ENCODE measurements at places on chromosomes 6 and 20.

- H3K27me3 ChIP-seq = no peaks in the 10 kb centered on the region
- no peaks in the 10 kb centered on the region for H3K36me3 ChIP-seq
- no peaks in the 10 kb centered on the region for H3K4me1 ChIP-seq
- no peak overlapping the region for H3K27ac ChIP-seq
- DNase-seq = no peak
These were observed 21.4 kb downstream of the PCSK2 start for GRCh38 chr20:17248224-17248623.

DNA sequence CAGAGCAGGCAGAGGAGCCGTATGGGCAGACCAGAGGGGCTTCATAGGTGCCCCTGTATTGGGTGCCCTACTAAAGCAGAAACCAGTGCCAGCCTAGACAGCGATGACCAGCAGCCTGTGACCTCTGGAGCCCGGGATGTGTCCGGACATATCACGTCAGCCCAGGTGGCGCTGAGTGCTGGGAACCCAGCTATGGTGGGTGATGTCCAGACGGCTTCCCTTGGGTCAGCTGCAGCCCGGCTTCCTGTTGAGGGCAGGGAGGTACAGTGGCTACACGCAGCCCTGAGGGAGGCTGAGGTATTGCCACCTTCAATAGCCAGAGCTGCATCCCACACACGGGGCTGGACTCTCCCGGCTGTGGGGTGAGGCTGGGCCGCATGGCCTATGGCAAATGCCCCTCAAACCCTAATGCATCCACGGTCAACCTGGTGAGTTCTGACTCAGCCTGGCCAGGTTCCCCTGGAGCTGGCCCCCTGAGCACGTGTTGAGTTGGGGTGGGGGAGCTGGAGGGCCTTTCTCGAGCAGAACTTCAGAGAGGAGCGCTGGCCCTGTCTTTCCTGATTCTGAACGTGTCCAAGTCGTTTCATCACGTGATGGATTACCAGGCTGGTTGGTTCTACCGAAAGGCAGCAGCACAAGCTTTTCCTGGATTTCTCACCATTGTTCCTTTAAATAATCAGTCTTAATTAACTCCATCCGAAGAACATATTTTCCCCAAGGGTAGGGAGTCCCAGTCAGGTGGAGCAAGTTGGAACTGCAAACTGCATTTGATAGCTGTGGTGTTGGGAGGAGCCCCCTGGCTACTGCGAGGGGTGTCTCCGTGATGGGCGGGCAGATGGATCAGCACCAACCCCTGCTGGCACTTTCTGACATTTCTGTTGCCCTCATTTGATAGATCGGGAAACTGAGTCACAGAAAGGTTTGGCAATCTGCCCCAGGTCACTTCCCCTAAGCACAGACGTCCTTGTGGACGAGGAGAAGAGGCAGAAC is 7.1 kb upstream of the MYT1 start:
- peaks cover 39% of the 10 kb centered on the region for H3K27me3 ChIP-seq
- no peak overlapping the region for H3K4me3 ChIP-seq
- H3K36me3 ChIP-seq = no peaks in the 10 kb centered on the region
- no peaks in the 10 kb centered on the region for H3K4me1 ChIP-seq
- no peak overlapping the region for H3K27ac ChIP-seq
- no peak for DNase-seq

DNA sequence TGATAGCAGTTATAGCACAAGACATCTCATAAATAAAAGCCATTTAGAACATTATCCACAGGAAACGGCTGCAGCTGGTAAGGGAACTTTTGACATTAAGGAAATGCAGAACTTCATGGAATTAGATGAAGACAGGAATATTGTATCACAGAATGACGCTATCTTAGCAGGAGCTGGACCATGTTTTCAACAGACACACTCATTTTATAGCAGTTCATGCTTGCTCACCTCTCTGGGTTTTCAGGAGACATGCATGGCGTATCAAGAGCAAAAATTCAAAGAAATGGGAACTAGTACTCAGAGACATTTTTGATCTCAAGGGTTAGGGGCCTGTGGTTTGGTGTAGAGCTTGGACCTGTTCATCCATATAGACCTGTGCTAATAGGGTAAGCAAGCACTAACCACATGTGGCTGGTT is 125.0 kb downstream of the FYN start:
- no peak overlapping the region for H3K4me3 ChIP-seq
- H3K36me3 ChIP-seq = no peaks in the 10 kb centered on the region
- no peak overlapping the region for H3K27ac ChIP-seq
- DNase-seq = no peak

DNA sequence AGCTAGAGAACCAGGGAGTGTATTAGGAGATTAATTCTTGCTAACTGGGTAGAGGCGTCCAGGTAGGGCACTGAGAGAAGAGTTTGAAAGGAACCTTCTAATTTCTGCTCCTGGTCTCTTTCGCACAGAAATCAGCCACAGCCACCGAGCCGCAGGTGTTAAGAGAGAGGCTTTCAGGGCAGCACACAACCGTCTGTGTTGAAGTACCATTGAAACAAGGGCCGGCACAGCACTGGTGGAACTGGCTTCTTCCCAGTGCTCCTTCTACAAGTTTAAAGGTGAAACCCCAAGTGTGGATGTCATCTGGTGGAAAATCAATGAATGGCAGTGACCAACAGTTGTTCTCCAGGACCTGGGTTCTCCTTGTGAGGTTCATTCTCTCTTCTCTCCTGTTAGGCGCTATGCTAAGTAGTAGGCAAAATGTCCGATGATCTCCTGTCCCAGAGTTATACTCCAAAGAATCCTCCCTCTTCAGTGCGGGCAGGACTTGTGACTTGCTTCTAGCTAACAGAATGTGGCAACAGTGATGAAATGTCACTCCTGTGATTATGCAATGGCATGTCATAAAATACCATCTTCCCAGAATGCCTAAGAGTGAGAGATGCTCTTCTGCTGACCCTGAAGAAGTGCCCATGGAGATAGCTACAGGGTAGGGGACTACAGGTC is 15.0 kb upstream of the RIN2 start:
- H3K27ac ChIP-seq = no peak overlapping the region
- DNase-seq = no peak
- H3K4me3 ChIP-seq = no peak overlapping the region
- H3K27me3 ChIP-seq = peaks cover 15% of the 10 kb centered on the region

- H3K4me1 ChIP-seq = no peaks in the 10 kb centered on the region
- H3K27me3 ChIP-seq = peaks cover 14% of the 10 kb centered on the region
- no peaks in the 10 kb centered on the region for H3K36me3 ChIP-seq
- DNase-seq = peak; percentile 67
- H3K27ac ChIP-seq = no peak overlapping the region
These were observed 49.7 kb upstream of the IL20RA start for GRCh38 chr6:137094411-137095008.

GRCh38 chr6:34519971-34520644 is 36.0 kb downstream of the SPDEF start:
- H3K27ac ChIP-seq = no peak overlapping the region
- DNase-seq = no peak
- peaks cover 42% of the 10 kb centered on the region for H3K27me3 ChIP-seq
- H3K4me1 ChIP-seq = no peaks in the 10 kb centered on the region
- no peak overlapping the region for H3K4me3 ChIP-seq

GRCh38 chr6:16243664-16244063 is 5.3 kb downstream of the GMPR start:
- no peak overlapping the region for H3K4me3 ChIP-seq
- no peak overlapping the region for H3K27ac ChIP-seq
- no peaks in the 10 kb centered on the region for H3K27me3 ChIP-seq
- peaks cover 18% of the 10 kb centered on the region for H3K4me1 ChIP-seq
- DNase-seq = no peak
- H3K36me3 ChIP-seq = no peaks in the 10 kb centered on the region

- no peak overlapping the region for H3K27ac ChIP-seq
- no peaks in the 10 kb centered on the region for H3K4me1 ChIP-seq
- peaks cover 40% of the 10 kb centered on the region for H3K27me3 ChIP-seq
These were observed 93.7 kb downstream of the KCNB1 start for GRCh38 chr20:49388744-49389143.

Data from IMR-90 (cell line).